ENCODE measurements at places on chromosomes 6 and 20.

DNA sequence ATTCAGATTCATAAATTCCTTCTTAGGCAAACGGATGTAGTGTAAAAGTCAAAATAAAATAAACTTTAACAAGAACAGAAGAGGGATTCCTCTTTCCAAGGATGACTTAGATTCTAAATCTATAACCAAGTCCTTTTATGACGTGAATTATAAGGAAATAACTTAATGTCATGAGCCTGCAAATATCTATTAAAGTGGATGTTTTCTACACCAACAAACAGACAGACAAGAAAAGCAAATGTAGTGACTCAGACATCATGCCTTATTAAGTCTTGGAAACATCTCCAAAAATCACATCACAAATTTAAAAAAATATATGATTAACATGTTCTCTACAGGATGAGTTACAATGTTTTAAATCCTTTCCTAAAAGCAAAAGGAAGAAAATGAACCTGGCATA, 397.1 kb downstream of the ESR1 start:
- DNase-seq: no peak

DNA sequence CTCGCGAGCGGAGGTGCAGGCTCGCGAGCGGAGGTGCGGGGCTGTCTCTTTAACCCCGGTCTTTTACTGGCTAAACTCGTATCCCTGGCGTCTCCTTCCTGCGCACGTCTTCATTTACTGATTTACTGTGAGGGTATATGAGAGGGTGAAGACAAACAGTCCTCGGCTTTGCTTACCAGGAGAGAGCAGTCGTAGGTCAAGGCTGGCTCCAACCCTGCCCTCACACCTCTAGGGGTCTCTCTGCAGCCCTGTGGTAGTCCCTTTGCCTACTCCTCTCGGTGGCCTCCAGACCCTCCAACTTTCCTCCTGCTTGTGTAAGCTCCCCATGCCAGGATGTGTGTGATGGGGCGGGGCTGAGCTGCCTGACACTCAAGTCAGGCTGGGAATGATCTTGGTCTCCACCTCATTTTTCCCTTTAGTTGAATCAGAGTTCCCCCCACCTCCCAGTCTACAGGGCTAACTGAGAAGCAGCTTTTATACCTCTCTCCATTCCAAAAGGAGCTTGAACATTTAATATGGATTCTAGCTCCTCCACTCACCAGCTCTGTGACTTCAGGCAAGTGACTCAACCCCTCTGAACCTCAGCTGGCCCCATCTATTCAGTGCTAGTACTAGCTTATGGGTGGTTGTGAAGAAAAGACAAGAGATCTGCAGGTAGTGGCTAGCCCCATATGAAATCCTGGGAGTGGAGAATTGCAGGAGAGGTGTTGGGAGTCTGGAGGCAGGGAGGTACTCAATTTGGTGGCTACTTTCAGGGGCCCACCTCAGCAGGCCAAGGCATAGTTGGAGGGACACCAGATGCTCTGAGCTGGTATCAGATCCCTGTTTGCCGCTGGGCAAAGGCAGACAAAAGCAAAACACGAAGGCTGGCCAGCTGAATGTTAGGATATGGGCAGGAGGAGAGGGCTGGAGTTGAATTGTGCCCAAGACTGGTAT, 902 bp downstream of the SLC29A1 start:
- DNase-seq: peak; percentile 6

GRCh38 chr6:145147559-145147958, 587.8 kb downstream of the EPM2A start:
- no peak for DNase-seq

DNA sequence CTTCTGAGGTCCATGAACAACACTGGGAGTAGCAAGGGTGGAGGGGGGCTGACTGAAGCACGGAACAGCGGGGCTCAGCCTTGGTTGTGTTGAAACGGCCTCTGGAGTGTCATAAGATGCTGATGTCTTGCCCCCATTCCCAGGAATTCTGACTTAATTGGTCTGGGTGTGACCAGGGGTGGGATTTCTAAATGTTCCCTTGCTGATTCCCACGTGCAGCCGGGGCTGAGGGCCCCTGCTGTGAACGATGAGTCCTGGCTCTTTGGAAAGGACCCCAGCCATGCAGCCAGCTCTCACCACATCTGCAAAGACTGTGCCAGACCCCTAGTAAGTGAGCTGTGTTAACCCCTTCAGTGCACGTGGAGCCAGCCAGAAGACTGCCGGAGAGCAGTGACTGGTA, 28.6 kb upstream of the FAM50B start:
- no peak for DNase-seq

DNA sequence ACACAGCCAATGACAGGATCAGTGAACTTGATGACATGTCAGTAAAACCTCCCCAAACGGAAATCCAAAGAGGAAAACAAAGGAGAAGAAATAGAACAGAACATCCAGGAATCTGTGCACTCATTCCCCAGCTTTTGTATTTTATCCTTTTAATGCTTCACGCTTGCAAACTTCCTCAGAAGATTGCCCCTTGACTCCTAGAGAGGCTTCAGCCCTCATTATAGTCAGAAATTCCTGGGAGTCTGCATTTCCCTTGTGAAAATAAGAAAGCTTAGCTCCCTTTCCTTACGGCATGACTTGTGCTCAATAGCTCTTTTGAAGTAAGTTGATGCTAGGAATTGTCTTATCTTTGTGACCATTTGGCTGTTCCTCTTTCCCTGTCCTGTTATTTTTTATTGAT, 313.6 kb upstream of the OPRM1 start:
- no peak for DNase-seq

DNA sequence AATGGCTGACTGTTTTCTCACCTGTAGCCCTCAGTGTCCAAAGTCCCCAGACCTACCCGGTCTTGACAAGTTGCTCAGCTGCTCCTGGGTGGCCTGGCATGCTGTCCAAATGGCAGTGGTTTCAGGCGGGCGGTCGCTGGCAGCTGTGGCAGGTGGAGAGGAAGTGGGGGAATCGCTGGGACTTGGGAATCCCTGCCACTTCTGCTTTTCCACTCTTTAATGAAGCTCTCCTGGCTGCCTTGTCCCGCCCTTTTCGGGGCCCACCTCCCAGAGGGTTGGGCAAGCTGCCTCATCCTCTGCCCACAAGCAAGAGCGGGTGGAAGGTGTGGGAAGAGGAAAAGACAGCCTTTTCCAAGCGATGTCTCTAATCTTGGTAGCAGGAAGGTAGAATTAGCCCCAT, at the start of gene OCSTAMP:
TSS of gene OCSTAMP (minus strand) at position 194 of the 400 bp plus-strand sequence. CDS start at position 100, 94 bp downstream.
- DNase-seq: no peak

DNA sequence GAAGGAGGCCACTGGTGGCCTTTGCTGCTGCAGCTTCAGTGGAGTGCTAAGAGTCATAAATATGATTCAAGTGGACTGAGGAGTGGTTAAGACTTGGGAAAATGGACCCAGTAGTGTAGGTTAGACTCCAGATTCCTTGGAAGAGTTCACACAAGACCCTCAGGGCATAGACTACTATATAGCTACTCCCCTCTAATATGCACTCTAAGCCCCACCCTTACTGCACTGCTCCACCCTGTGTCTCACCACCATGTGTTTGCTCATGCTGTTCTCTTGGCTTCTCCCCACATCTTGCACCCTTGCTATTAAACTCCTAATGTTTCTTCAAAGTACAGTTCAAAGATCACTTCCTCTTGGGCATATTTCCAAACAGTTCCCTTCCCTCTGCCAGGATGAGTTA, 5.7 kb downstream of the KCNQ5 start:
- DNase-seq: no peak

All from GM10248 (cell line).